ENCODE measurements at places on chromosomes 13 and 19. TPM values are rescaled to one million over a fixed set of nuclear protein-coding genes. Genes with fewer than 3 reads are reported as not detected.

SLAIN1 gene
- not detected for total RNA-seq

REEP6 gene
- 2.9 TPM for total RNA-seq

CEACAM16 gene
- total RNA-seq = not detected

IGFL2 gene
- total RNA-seq = not detected

ATP4A gene
- total RNA-seq = not detected

KCNK6 gene
- 13.7 TPM for total RNA-seq

- no peak for DNase-seq
Measured at GRCh38 chr13:97766749-97767148, 186.7 kb upstream of the IPO5 start.

- no peak for DNase-seq
Measured at GRCh38 chr13:113660066-113660465, 2.1 kb upstream of the ATP4B start.

- DNase-seq = no peak
Measured at GRCh38 chr13:104522235-104523072, 1456.2 kb upstream of the SLC10A2 start.

DNA sequence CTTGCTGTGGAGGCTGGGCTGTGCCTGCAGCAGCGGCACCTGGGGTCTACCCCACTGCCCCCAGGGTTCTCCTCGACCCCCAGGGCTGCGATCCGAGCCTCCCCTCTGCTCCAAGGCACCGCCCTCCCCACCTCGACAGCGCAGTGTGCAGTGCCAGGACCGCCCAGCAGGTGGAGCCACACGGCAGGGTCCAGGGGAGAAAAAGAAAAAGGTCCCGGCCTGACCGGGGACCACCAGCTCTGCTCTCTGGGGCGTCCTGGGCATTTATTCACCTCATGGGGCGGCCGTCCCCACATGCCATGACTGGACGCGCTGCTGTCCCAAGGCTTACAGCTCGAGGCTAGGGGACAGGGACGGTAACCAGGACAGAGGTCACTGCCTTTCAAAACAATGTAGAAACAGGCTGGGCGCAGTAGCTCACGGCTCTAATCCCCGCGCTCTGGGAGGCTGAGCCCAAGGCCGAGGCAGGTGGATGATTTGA, 10.6 kb downstream of the REXO1 start:
- peak; percentile 47 for DNase-seq

- peak; percentile 35 for DNase-seq
Measured at GRCh38 chr19:45472563-45473366, 5.0 kb downstream of the FOSB start.

DNA sequence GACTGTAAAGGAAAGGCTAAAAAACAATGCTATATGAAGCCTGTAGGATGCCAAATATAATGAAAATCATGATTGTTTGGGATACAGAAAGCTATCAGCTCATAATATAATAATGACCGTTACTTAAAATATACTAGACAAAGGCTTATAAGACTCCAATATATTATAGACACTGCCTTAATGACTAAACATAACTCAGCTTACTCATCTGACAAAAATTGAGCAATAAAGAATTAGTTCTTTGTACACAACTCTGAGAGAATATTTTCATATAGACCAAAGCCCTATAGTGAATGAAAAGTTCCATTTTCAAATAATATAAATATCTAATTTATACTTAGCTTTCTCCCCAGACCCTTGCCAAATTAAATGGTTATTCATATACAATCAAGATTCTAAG, 283.3 kb downstream of the DIAPH3 start:
- DNase-seq = peak; percentile 61

GRCh38 chr19:14149509-14149994, 13.2 kb upstream of the ASF1B start:
- DNase-seq = peak; percentile 51

DNA sequence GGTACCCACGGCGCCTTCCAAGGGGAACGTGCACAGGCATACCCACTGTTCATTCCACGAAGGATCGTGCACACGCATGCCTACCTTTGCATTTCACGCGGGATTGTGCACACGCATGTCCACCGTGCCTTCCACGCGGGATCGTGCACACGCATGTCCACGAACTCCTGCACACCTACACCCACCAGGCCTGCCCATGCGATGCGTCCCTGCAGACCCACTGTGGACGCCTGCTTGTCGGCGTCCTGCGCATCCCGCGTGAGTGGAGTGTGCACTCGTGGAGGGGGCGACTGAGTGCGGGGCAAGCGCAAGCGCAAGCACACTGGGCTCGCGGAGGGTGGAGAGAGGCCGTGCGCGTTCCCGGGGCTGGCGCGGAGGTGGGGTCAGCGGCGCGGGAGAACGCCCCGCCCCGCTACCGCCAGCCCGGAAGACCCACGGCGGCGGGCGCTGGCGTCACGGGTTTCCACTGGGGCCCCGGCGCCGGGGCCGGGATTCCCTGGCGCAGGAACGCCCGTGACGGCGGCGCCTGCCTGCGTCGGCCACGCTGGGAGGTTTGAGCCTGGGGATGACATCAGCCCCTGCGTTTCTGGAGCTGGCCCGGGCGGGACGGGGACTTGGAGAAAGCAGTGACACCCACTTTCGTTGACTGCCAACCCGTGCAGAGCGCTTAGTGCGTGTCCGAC, 18.7 kb downstream of the GADD45B start:
- peak; percentile 97 for DNase-seq

DNA sequence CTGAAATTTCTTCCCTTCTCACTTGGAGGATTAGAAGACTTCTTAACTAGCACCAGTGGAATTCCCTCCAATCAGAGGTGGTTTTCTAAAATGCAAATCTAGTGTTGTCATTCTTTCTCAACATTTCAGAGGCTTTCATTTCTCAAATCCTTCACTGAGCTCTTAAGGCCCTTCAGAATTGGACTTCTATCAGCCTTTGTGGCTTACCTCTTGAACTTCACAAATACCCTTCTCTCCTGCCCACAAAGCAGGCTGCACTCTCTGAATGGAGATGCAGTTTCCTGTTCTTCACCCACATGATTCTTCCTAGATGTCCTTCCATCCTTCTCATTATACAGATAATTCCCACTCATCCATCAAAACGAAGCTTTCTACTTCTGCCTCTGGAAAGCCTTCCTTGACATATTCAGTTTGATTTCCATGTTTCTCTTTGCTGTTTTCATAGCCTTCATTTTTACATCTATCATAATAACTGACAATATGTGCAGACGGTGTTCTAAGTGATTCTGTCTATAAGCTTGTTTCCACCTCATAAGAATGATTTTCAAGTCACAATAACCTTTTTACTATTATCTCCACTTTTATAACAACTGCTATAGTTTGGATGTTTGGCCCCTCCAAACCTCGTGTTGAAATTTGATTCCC, 123.1 kb upstream of the GPR12 start:
- no peak for DNase-seq

DNA sequence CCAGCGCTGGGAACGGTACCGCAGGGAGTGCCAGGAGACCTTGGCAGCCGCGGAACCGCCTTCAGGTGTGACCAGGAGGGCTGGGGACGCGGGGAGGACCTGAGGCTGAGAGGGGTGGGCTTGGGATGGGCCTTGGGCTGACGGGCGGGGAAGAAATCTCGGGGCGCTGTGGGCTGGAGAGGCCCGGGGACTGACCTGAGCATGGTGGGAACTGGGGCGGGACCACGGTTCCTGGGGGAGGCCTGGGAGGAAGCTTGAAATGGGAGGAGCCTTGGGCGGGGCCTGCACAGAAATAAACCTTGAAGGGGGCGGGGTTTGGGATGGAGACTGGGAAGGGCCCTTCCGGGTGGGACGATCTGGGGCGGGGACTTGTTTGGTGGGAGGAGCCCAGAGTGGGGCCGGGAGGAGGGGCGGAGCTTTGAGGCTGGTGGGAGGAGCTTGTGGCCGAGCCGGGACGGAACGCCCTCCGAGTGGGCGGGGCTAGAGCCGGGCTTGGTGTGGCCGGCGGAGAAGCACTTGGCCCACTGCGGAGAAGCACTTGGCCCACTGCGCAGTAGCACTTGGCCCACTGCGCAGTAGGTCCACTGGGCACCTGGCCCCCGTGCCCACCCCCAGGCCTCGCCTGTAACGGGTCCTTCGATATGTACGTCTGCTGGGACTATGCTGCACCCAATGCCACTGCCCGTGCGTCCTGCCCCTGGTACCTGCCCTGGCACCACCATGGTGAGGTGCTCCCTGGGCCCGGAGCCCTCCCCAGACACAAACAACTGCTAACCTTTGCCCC, 2.8 kb downstream of the GIPR start:
- peak; percentile 77 for DNase-seq

DNA sequence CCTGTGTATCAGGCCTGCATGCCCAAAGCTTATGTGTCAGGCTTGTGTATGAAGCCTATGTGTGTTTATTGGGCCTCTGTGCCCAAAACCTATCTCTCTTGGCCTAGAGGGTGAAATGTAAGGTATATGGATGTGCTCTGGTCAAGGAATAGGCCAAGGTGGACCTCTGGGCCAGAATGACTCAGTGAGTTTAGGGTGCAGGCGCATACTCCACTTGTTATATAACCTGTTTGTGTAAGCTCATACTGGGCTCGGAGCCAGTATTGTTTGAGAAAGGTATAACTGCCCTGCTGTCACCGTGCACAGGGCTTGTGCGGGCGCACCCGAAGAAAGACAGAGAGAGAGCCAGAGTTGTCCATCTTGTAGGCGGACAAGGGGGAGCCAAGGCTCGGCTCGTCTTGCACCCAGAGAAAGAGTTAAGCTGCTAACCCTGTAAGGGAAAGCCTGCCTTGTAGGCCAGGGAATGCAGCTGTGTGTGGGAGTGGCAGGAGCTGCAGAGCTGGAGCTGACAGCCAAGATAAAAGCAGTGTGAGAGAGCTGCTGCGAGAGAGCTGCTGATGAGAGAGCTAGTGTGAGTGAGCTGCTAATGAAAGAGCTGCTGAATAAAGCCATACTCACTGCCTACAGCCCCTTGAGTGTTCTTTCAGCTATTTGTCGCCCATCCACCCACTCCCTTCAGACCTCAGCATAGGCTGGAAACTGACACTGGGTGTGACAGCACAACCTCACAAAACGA, 43.4 kb upstream of the N4BP2L1 start:
- peak; percentile 61 for DNase-seq

DNA sequence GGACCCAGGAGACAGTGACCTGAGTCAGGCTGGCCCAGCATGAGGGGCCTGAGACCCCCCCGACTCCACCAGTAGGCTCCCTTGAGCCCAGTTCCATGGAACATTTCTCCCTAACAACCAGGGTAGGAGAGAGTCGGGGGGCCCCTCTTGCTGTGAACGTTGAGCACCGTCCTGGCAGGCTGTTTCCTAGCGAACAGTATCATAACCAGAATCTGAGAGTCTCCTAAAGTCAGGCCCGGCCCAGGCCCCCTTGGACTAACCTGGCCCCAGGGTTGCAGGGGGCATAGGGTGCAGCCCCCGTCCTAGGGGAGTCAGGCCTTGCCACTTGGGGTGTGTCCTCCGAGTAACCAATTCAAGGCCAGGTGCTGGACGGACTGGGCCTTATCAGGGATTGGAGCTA, 13.7 kb downstream of the TMEM150B start:
- no peak for DNase-seq

DNA sequence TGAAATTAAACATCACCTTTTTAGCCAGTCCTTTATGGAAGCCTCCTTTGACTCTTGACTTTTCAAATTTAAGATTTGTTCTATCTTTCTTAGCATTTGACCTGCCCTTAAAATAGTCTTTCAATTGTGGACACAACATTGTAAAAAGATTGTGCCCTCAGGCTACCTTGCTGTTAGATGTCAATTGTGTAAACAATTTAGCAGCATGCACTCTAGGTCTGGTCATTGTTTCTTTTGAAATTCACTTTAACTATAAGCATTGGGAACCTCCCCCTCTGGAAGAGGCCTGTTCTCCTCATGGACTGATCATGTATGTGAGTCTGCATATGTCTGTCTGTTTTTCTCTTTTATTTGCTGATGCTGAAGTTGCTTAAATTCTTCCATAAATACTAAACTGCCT, 31.5 kb upstream of the PABPC3 start:
- DNase-seq = no peak

GRCh38 chr19:21698215-21698614, 69.2 kb downstream of the ZNF100 start:
- DNase-seq = peak; percentile 34

DNA sequence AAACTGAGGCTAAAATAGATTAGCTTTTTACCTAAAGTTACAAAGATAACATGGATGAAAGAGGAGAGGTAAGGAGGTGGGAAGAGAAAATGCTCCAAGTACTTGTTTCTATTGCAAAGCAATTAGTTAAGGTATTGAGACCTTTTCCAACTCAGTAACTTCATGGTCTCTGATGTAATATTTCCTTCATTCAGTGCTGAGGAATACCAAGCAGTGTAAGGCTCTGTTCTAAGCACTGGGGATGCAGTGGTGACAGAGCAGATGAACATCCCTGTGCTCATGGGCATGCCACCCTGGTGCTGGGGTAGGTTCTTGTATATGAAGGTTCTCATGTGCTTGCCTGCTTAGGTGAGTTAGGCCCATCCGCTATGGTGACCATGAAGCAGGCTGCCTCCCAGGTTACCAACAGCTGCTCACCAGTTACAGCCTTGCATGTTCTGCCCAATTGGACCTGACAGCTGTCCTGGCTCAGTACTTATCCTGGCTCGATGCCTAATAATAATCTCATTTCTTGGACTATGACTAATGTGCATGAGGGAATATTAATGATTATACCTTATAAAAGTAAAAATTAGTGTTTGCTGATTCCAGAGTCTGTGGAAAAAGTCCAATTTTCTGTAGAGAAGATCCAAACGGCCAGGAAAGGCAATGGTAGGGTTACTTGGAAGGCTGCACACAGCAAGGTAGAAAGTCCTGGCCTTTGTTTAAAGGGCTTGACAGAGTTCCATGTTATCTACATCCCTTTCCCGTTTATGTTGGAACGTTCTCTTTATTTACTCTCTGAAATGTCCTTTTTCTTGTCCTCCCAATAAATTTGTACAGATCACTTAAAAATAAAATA, 48.3 kb downstream of the LATS2 start:
- peak; percentile 53 for DNase-seq

GRCh38 chr13:90740099-90740498, 607.4 kb upstream of the MIR17HG start:
- no peak for DNase-seq

- DNase-seq = no peak
Measured at GRCh38 chr13:105665284-105665683, 870.2 kb downstream of the EFNB2 start.

- no peak for DNase-seq
Measured at GRCh38 chr19:50198431-50199258, 4.8 kb upstream of the MYH14 start.

DNA sequence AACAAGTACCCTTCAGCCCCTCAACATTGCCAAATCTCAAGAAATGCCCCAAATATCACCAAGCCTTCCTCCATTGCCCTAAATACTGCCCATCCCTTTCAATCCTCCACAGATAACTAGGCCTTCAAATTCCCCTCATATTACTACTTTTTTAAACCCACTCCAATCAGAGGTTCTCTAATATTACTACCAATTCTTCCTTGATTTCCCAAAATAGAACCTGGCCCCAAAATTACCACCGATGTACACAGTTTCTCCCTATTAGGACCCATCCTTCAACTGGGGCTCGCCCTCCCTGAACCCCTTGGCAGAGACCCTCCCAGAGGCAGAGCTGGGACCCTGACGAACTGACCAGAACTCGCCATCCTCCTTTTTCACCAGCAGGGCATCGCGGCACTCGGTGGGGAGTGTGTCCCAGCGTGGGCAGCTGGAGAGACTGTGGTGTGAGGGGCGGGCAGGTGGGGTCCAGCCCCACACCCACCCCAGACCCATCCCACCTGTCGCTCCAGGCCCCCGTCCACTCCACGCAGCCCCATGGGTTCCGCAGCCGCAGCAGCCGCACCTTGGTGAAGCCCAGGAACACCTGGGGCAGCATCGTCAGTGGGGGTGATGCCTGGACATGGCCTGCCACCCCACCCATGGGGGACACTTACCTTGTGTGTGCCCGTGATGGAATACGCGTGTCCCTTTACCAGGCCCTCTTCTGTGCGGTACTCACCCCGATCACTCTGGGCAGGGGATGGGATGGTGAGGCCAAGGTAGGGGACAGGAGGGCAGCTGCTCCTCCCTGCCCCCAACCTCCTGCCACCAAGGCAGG, 6.1 kb downstream of the CAPN12 start:
- DNase-seq = no peak

All from GM23248 (cell line).